ENCODE measurements at places on chromosomes 5 and 9. TPM values are rescaled to one million over a fixed set of nuclear protein-coding genes. Genes with fewer than 3 reads are reported as not detected.

Gene PCDHA1
- 0.15 TPM for total RNA-seq

Gene AK1
- 83.4 TPM for total RNA-seq

Gene MYMK
- total RNA-seq, result not detected

Gene INSL4
- total RNA-seq, result 16.7 TPM

Gene INSL6
- not detected for total RNA-seq

Gene RANBP17
- 2.9 TPM for total RNA-seq

Gene MORN5
- not detected for total RNA-seq

Gene ENC1
- total RNA-seq, result 6.1 TPM

Gene FOXD1
- total RNA-seq, result 19.3 TPM

Gene LHX3
- 0.13 TPM for total RNA-seq

Gene TRPM6
- 1.8 TPM for total RNA-seq

Gene SH3GLB2
- 33.8 TPM for total RNA-seq

Gene KLF4
- 25.3 TPM for total RNA-seq

Gene SLC34A1
- not detected for total RNA-seq

Gene HAUS6
- 28.5 TPM for total RNA-seq

Gene PCSK5
- 1.4 TPM for total RNA-seq

Gene PRDM9
- not detected for total RNA-seq

Gene CNTNAP3
- total RNA-seq, result 11.0 TPM

Gene TMEM232
- not detected for total RNA-seq

Gene GAS1
- 0.09 TPM for total RNA-seq

Gene RANBP3L
- not detected for total RNA-seq

Gene PCDHA12
- total RNA-seq, result 3.4 TPM

Gene RFESD
- total RNA-seq, result 4.4 TPM

Gene PLPP7
- not detected for total RNA-seq

Gene TMEM174
- total RNA-seq, result not detected

Gene PKD2L2
- total RNA-seq, result not detected

Gene LCN12
- total RNA-seq, result 1.3 TPM
